ENCODE measurements at places on chromosomes 11 and 22.
A peak's percentile ranks its signal among the peaks of the same experiment; 100 is the strongest.

DNA sequence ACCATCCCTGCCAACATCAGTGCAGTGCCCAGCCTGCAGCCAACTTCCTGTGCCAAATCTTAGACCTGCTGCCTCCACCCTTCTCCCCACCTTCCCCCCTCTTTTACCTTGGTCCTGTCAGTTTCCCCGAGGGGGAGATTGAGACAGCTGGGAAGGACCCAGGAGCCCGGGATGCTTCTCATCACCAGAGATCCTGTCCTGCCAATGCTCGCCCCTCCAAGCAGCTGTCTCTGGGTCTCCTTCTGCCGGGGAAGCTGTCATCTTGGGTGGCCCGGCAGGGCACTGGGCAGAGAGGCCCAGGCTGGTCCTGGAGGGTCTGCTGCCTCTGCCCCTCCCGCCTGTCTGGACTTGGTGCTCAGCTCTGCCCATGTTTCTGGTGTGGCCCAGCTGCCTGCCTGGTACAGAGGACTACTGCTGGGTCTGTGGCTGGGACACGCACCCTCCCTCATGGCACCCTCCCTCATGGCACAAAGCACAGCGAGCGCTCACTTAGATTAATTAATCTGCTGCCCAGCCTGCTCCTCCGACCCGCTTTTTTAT, 60.4 kb upstream of the THY1 start:
- no peak for DNase-seq

GRCh38 chr11:35786188-35786587, 123.6 kb downstream of the TRIM44 start:
- DNase-seq: no peak

- DNase-seq: no peak
Measured at GRCh38 chr11:47220401-47220821, 5.6 kb downstream of the DDB2 start.

DNA sequence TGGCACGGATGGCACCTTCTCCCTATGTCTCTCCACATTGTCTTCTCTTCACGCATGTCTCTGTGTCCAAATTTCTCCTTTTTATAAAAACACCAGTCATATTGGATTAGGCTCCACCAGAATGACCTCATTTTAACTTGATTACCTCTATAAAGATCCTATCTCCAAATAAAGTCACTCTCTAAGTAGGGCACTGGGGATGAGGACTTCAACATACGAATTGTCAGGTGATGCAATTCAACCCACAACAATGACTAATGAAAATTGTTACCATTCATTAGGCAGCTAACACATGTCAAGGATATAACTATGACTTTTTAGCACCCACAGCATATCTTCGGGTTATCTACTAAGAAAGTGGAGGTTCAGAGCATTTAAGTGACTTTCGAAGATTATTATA, 55.5 kb upstream of the USP47 start:
- DNase-seq: peak; percentile 44

DNA sequence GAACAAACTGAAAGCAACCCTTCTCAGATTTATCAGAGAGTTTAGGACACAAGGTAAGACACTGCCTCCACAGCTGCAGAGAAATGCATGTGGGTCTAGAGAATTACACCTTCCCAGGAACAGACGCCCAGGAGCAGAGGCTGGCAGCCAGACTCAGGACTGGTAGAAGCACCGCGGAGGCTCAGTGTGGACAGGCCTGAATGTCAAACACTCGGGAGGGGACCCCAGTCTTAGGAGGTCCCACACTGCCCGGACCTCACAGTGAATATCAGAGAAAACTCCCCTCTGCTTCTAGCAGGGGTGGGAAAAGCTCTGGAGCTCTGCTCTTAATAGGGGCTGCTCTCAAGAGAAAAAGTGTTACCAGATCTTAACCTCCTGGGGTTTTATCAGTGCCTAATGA, 952.7 kb downstream of the BRD1 start:
- no peak for DNase-seq

- DNase-seq: peak; percentile 70
Measured at GRCh38 chr11:23540101-23540561, 679.9 kb upstream of the CCDC179 start.

DNA sequence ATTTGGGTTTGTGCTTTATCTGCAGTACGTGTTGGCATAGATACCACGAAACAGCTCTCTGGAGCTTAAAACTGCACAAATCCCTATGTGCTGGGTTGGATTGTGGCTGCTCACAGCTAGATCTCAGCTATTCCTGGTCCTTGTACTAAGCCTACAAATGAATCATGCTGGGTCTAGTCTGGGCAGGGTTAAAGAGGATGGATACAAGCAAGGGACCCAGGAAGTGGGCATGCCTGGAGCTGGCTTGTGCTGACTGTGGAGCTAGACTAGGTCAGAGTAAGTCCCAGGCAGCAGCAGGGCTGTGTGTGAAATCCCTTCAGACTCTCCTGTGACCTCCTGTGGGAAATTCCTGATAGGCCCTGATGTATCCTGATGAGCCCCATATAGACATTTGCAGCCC, 3.9 kb upstream of the E2F8 start:
- no peak for DNase-seq

DNA sequence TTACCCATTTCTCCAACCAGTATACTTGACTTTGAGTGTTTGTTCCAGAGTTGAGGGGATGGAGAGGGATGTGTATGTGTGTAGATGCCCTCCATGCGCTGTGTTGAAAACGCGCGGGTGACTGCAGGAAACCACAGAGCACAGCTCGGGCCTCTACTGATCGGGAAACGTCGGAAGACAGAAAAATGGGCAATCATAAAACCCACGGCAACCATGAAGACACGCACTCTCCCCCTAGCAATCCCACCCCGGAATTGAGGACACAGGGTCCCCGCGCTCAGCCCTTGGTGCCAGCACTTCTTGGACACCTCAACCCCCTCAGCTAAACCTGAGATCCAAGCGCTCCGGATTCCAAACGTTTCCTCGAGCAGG, 251 bp upstream of the UQCC3 start:
- no peak for DNase-seq

DNA sequence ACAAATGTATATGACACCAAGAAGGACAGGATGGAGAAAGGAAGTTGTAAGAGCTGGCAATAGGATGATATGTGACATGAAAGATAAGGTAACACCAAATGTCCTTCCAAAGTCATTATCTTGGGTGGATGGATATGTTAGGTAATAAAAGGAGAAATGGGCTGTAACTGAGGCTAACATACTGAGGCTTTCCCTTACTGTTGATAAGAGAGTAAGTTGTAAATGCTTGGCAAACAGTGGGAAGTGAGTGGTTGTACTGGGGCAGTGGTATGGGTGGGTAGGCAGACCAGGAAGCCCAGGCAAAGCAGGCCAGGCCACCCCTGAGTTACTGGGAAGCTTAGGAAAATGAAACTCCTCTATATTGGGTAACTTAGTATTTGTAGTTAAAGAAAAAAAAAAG, 73.7 kb downstream of the ARHGAP42 start:
- no peak for DNase-seq

GRCh38 chr11:1862588-1863351, 9.9 kb downstream of the LSP1 start:
- no peak for DNase-seq

GRCh38 chr22:40198733-40199132, 21.0 kb downstream of the TNRC6B start:
- no peak for DNase-seq

- no peak for DNase-seq
Measured at GRCh38 chr11:95153857-95154246, 64.2 kb downstream of the ENDOD1 start.

DNA sequence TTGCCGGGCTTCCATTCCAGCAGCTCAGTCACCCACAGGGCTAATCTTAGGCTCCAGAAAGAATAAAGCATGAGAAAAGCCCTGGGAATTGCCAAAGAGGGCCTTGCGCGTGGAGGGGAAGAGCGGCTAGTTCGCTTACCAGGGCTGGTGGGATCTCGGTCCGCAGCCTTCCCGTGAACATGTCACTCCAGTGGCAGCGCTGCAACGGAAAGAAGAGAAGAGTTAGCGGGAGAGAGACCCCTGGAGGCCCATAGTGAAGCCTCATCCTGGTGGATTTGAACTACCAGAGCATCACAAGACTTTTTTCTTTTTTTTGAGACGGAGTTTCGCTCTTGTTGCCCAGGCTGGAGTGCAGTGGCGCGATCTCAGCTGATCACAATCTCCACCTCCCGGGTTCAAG, 18.0 kb downstream of the RANGAP1 start:
- DNase-seq: no peak

GRCh38 chr22:38948181-38948940, 9.0 kb upstream of the APOBEC3A start:
- no peak for DNase-seq

- DNase-seq: peak; percentile 31
Measured at GRCh38 chr11:64131683-64132190, 34.2 kb downstream of the MACROD1 start.

GRCh38 chr22:40224702-40225101, 47.0 kb downstream of the TNRC6B start:
- no peak for DNase-seq

DNA sequence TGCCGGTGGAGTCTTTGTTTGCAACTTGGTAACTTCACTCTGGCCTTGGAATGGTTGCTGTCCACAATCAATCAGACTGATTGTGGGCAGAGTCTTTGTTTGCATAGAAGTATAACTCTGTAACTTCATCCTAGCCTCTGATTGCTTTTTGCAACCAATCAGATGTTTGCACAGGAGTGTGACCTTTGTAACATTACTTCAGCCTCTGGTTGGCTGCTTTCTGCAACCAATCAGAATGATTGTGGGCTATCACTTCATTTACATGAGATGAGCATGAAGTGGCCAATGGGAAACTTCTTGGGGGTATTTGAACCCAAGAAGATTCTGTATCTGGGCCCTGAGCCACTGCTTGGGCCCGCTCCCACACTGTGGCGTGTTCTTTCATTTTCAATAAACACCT, 79.6 kb upstream of the CLDN5 start:
- no peak for DNase-seq

DNA sequence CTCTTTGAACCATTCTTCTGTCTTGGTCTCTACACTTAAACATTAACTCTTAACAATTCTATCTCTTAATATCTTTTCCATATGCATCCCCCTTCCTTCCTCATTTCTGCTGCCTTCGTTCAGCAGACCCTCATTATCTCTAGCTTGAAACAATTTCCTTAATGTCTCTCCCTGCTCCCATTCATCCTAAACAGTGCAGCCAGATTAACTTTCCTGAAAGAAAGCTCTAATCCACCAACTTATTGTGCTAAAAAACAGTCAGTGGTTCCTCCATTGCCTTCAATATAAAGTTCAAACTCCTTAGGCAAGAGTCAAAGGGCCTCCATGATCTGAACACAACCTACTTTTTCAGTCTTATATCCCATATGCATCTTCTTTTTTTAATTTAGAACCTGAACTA, 42.5 kb downstream of the SOX6 start:
- DNase-seq: no peak

- DNase-seq: no peak
Measured at GRCh38 chr11:27088353-27088752, 47.7 kb downstream of the BBOX1 start.

GRCh38 chr11:69252490-69252837, 41.5 kb upstream of the MYEOV start:
- DNase-seq: no peak

GRCh38 chr11:106998116-106998915, 20.0 kb downstream of the GUCY1A2 start:
- DNase-seq: no peak

- DNase-seq: no peak
Measured at GRCh38 chr11:77075425-77075905, 8.7 kb downstream of the CAPN5 start.

GRCh38 chr11:1964348-1964747, 17.2 kb downstream of the MRPL23 start:
- DNase-seq: no peak

DNA sequence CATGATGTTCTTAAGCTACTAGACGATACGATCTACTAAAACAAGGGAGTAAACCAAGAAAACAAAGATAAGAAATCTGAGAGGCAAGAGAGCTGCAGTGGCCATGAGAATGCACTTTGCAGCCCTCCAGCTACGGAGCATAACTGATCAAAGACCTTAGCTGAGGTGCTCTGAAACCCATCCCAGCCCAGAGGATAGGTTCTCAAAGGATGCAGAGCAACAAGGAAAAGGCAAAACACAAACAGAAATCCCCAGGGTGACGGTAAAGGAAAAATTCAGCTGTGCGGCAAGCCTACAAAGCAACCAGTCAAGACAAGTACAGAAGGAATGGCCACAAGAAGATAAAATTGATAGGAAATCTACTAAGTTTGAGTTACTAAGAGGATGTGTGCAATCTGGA, 32.5 kb upstream of the CFAP300 start:
- no peak for DNase-seq

GRCh38 chr11:108847298-108847990, 182.6 kb downstream of the DDX10 start:
- no peak for DNase-seq

- no peak for DNase-seq
Measured at GRCh38 chr22:46887978-46888377, 125.5 kb downstream of the TBC1D22A start.

DNA sequence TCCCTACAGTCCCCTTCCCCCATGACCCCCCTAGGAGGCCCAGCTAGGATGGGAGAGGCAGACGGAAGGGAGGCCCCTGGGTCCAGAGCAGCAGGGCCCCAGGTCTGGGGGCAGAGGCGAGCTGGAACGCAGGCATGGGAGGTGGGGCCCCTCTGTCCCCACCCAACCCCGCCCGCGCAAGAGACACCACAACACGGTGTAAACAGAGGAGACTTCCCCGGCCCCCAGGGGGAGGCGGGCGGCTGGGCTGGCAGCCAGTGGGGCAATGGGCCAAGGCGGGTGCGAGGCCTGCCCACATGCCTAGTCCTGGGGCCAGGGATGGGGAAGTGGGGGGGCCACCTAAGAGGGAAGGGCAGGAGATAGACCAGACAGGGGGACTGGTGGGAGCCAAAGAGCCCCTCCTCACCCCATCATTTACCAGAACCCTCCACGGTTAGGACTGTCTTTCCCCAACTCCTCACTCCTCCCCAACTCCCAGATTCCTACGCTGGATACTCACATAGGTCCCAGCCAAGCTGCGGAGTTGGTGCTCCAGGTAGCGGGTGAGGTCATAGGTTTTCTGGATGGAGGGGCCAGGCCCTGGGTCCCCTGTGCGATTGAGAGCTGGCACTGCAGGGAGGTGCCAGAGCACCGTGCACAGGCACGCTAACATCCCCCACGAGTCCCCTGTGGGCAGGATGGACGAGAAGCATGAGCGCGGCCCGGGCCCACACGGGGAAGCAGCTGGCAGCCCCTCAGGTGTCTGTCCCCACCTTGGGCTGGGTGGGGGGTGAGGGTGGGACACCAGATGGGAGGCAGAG, 6.2 kb downstream of the CLCF1 start:
- no peak for DNase-seq

- peak; percentile 44 for DNase-seq
Measured at GRCh38 chr11:17572359-17572690, 25.3 kb downstream of the OTOG start.

- no peak for DNase-seq
Measured at GRCh38 chr11:1317432-1317831, 8.0 kb upstream of the TOLLIP start.

DNA sequence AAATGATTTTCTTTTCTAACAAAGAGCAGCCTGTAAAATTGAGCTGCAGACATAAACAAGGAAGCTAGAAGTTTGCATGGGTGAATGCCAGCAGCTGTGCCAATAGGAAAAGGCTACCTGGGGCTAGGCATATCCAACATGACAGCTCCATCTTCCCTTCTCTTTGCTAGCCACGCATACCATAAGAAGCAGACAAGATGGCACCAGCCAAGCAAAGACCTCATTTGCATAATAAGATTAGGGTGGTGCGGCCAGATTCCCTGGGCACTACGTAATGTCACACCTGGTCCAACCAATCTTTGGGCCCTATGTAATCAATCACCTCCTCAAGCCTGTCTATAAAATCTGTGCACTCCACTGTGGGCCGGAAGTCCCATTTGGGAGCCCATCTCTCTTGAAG, 108.3 kb downstream of the SWAP70 start:
- no peak for DNase-seq

- no peak for DNase-seq
Measured at GRCh38 chr22:30308093-30308492, 18.6 kb downstream of the TBC1D10A start.

Measured in common myeloid progenitor, CD34-positive (primary cell).